Activated T-helper 17 cell treated with anti-CD3 and anti-CD28 coated beads, Interleukin-2, amount 50 U/mL, for 72 hours (primary cell): ENCODE measurements at places on chromosomes 12 and 14. TPM values are rescaled to one million over a fixed set of nuclear protein-coding genes. Genes with fewer than 3 reads are reported as not detected.

DNA sequence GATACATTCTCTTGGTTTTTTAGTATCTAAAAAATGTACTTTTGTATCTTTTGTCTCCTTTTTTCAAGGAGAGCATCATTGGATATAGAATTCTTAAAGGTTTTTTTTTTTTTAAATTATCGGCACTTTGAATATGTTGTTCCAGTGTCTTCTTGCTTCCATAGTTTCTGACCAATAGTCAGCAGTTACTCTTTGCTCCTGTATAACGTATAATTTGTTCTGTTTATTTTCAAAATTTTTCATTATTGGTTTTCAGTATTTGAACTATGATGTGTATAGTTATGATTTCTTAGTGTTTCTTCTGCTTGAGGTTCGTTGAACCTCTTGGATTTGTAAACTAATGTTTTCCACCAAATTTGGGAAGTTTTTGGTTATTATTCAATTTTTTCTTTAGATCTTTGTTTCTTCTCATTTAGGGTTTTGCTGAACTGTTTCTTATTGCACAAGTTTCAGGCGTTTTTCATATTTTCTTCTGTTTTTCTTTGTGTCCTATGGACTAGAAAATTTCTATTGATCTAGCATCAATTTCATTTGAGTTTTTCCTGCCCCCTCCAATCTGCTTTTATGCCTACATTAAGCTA, 93.9 kb downstream of the PLBD1 start:
- ATAC-seq = no peak

GRCh38 chr14:106442857-106443256, 916.5 kb downstream of the TMEM121 start:
- peak; percentile 61 for ATAC-seq

DNA sequence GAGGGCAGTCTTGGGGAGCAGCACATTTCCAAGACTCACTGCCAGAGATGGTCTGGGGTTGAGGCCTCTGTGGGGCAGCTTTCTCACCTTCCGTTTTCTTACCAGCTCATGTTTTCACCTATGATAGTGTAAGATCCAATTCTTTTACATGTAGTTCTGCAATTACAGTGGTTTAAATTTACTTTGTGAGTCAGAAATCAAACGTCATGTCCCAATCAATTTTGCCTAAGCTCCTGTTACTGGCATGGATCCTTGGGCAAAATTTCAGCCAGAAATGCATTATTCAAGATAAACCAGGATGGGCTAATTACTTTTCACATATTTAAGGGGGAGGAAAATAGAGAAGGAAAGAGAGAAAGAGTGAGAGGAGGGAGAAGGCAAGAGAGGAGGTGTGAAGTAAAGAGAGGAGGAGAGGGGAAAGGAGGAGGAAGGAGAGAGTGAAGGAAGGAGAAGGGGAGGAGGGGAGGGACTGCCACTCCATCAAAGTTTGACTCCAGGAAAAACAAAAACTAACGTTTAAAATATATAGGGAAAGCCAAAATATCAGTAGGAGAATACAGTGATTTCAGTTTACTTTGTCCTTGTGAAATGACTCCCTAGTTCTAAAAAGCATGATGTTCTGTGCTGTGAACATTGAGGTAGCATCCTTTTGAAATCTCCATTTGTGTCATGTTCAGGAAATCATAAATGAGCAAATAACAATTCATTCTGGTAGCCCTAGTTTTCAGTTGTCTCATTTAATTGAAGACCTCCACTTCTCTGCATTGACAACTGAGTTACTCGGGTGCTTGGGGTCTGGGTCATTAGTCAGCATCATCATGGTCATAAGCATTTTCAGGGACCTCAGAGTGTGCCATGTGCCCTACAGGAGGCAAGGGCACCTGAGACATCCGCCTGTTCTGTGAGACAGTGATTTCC, 3.0 kb downstream of the BMAL2 start:
- peak; percentile 3 for ATAC-seq

- no peak for ATAC-seq
Observed at GRCh38 chr14:83147006-83147405, 1613.4 kb upstream of the SEL1L start.

DNA sequence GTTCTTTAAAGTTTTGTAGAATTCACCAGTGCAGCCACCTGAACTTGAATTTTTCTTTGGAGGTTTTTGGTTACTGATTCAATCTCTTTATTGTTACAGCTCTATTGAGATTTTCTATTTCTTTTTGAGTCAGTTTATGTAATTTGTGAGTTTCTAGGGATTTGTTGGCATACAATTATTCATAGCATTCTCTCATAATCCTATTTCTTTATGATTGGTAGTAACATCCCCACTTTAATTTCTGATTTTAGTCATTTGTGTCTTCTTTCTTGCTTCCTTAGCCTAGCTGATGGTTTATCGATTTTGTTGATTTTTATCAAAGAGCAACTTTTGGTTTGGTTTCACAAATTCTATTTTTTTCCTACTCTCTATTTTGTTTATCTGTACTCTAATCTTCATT, 17.9 kb upstream of the BBS10 start:
- peak; percentile 40 for ATAC-seq

GRCh38 chr14:71387753-71388152, 480.5 kb downstream of the PCNX1 start:
- ATAC-seq = no peak

- no peak for ATAC-seq
Observed at GRCh38 chr12:116385486-116386217, 108.2 kb upstream of the MED13L start.

- ATAC-seq = no peak
Observed at GRCh38 chr12:51371295-51371953, 19.8 kb downstream of the GALNT6 start.

- no peak for ATAC-seq
Observed at GRCh38 chr12:128920468-128920867, 67.2 kb downstream of the GLT1D1 start.

Gene PLA2G1B
- not detected for total RNA-seq

DNA sequence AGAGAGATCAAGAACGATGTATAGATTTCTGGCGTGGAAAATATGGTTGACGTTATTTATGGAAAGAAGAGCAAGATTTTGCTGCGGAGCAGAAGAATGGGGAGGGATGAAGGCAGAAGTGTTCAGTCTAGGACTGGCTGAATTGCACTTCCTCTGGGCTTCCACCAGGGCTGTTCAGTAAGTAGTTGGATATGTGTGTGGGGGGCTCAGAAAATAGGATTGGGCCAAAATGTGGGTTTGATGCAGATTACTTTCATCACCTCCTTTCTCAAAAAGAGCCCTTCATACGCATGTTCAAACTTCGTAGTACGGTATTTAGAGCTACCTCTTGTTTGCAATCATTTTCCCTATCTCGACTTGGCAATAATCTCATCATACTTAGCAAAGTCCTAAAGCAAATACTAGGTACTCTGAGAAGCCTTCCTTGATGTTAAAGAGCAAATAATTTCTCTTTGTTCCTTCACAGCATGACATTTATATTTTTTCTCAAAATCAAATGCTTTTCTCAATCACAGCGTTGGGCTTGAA, 349.4 kb downstream of the NELL2 start:
- no peak for ATAC-seq

- ATAC-seq = no peak
Observed at GRCh38 chr12:29270446-29270845, 110.5 kb downstream of the ERGIC2 start.

- ATAC-seq = peak; percentile 64
Observed at GRCh38 chr12:94157981-94158411, 9.6 kb downstream of the PLXNC1 start.

DNA sequence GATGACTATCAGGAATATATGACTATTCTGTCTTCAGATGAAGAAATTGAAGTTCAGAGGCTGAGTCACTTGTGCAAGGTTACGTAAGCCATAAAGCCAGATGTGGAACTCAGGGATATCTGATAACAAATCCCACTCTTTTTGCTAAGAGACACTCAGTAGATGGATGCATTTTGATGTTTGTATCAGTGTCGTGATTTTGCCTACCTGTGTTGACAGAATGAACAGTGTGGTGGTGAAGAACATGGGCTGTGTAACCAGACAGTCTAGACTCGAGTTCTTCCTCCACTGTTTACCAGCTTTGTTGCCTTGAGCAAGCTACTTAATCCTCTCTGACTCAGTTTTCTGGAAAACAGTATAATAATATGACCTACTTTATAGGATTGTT, 93.9 kb downstream of the DAAM1 start:
- ATAC-seq = no peak

- ATAC-seq = peak; percentile 64
Observed at GRCh38 chr12:74889073-74889472, 320.6 kb downstream of the KCNC2 start.

DNA sequence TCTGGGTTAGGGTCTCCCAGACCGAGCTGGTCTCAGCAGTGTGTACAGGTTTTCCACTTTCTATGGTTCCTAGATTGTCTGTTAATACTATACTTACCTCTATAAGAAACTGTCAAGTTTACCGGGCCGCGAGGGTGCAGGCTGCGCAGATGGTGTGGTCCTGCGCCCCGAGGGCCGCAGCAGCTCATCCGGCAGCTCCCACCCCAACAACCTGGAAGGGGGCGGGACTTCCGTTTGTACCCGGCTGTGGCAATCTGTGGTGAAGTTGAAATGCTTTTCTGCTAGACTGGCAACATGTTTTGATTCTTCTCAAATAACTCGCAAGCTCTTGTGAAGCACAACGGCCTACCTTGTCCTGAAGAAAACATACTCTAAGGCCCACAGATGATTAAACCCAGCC, at the start of gene CLEC9A:
TSS of gene CLEC9A (plus strand) at position 237 of the 400 bp plus-strand sequence. CDS start 22,006 bp downstream, outside the sequence.
- no peak for ATAC-seq

Gene CLEC2B
- 54.0 TPM for total RNA-seq

Gene CCDC38
- 0.24 TPM for total RNA-seq

Gene ALG10B
- total RNA-seq = 15.5 TPM

DNA sequence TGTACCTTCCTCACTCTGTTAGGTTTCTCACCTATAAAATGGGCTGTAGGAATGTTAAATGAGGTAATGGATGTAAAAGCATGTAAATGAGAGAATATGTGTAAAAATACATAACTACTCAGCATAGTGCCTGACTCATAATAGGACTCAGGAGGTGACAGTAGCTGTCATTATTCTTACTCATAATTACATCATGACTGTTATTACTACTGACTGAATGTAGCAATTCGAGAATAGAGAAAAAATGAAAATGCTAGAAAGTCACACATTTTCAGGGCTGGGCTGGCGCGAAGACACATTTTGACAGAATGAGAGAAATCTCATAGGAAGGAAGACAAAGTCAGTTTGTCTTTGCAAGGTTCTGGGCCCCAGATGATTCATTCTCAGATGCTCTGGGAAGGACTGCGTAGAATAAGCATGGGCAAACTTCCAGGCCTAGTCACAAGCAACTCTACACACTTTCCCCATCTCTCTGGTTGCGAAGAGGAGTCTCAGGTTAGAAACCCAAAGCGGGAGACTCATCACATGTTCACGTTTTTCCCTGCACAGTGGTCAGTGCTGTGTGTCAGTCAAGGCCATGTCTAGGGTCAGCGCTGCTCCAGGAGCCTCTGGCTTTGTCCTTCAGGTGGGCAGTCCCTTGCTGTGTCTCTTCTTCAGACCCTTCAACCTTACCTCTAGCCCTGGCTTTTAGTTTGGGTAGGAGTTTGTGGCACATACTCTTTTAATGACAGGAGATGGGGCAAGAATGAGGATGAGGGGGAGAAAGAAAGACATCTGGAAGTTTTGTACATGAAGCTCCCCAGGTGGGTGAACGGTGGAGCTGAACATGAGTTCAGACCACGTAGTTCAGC, 8.4 kb downstream of the GPRC5A start:
- ATAC-seq = peak; percentile 90

DNA sequence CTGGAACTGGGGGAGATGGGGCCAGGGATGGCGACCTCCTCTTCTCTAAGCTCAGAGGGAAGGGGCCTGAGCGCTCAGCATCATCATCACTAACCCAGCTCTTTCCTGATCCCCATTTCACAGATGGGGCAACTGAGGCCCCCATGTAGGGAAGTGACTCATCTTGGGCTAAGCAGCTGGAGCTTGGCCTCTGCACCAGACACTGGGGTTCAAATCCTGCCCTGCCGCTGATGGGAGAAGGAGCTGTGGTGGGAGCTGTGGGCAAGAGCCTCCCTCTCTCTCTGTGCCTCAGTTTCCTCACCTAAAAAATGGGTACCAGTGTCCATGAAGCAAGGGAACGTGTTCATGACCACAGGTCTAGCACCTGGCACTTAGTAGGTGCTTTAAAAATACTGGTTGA, 2.6 kb upstream of the TRPV4 start:
- ATAC-seq = no peak

DNA sequence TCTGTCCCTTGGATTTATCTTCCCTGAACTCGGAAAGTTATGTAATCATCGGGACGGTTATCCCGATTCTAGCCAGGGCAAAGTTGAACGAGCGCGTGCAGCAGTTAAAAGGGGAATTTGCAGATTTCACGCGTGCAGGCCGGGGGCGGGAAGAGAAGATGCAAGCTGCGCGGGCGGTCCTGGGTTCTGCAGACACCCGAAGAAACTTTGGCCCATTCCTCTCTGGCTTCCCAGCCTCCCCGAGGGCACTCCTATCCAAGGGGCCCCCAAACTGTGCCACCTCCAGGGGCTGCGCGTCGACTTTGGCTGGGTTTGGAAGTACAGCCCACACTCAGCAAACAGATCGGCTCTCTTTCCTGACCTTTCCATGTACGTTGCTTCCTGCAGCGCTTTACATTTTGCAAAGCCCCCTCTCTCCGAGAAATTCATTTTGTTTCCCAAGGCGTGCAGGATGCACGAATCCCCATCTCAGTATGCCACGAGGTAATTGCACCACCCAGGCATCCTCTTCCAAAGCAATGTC, 941 bp upstream of the PPP1CC start:
- no peak for ATAC-seq

DNA sequence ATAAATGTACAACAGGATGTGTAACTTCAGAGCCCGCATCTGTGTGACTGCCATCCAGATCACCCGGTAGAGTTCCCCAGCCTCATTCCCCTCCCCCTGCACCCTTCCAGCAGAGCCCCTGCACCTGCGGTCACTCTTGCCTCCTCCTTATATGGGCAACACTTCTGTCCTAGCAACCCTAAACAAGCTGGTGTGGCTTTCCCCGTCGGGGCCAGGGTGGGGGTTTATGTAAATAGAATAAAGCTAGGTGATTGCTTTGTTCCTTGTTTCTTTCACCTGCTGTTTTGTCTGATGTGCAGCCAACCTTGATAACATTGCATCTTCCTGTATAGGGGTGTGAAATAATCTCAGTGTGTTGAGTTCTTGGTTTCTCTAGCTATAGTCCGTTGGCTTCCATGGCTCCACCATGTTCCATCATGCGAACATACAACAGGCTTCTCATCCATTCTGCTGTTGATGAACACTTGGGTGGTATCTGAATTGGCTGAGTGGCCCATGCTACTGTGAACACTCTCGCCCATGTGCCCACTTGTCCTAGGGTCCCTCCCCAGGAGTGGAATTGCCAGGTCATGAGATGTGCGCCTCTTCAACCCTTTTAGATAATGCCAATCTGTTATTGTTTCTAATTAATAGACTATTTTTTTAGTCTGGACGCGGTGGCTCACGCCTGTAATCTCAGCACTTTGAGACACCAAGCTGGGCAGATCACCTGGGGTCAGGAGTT, 102.2 kb downstream of the KIF26A start:
- no peak for ATAC-seq

GRCh38 chr12:18476861-18477260, 215.5 kb downstream of the PIK3C2G start:
- no peak for ATAC-seq

Gene ENDOU
- not detected for total RNA-seq
